CD4-positive, alpha-beta T cell treated with Interleukin-6 for 4 hours (primary cell): ENCODE measurements at places on chromosomes 7 and 10.

DNA sequence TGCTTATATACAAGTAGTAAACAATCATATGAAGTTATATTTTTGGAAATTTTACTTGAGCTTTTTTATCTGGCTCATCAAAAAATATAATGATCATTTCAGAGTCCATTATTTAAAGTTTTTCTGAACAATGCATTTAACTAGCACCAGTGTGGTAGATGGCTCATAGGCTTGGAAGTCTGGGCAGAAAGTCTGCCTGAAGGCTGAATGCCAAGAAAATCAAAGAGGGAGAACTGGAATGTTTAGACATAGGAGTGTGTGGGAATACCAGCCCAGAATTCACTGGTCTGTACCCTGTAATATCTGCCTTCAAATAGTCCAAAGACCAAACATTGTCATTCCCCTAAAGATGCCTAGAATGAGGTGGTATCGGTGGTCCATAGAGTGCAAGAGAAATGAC lies 40.3 kb upstream of the ANK3 start:
- DNase-seq: no peak

- no peak for DNase-seq
Measured at GRCh38 chr7:73974101-73974947, 53.6 kb upstream of the ELN start.

GRCh38 chr7:33563651-33564050 lies 341.7 kb upstream of the BMPER start:
- DNase-seq: no peak

DNA sequence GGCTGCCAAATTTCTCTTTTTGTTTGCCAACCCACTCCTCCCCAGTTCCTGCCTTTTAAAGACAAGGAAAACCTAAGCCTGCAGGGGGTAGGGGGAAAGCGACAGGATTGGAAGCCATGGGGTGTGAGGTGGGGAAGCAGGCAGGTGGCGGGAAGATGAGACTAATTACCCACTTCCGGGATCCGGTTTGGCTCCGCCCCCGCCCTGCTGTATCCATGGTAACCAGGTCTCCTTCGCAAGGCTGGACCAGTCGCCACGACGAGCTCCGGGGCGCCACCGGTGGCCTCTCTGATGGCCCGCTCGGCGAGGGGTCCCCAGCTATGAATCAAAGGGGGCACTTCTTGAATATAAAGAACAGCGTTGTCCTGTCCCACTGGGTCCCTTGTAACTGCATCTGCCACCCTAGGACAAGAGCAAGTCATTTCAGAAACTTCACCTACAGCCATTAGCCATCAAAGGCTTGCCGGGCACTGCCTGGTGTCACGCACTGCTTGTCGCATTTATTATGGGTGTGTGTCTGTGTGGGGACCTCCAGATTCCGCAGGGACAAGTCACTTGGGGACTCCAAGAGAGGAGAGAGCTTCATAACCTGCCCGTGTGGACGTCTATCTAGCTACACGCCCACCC lies 55.4 kb upstream of the LMTK2 start:
- DNase-seq: peak; percentile 76

- DNase-seq: no peak
Measured at GRCh38 chr7:38798552-38799267, 110.3 kb downstream of the VPS41 start.

DNA sequence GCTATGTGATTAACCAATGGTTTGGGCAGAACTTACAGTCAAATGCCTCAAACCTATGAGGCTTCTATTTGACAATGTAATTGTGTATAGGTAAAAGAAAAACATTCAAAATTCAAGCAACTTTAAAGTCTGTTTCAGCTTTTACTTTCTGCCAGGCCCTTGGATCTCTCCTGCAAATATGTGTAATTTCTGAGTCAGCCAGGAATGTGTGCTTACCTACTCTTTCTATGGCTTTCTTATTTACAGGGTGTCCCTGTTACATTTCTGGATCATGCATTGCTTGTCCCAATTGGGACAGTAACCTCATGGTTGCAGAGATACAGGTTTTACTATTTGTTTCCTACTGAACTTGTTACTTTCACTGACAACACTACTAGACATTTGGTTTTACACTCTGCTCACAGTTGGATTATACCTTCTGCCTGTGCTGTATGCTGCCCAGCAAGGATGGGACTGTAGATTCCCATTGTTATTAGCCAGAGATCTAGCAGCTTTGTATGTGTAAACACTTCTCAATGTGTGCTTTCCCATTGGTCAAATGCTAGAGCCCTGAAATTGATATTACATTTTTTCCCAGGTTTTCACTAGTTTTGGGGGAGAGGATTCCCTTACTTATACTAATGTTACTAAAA lies 355.3 kb downstream of the ARL4A start:
- DNase-seq: no peak

- DNase-seq: peak; percentile 26
Measured at GRCh38 chr7:50262916-50263690, 41.4 kb upstream of the IKZF1 start.
